ENCODE measurements at places on chromosomes 3 and 15. TPM values are rescaled to one million over a fixed set of nuclear protein-coding genes. Genes with fewer than 3 reads are reported as not detected.

- DNase-seq, result no peak
Observed at GRCh38 chr15:48563934-48564333, 81.6 kb downstream of the FBN1 start.

DNA sequence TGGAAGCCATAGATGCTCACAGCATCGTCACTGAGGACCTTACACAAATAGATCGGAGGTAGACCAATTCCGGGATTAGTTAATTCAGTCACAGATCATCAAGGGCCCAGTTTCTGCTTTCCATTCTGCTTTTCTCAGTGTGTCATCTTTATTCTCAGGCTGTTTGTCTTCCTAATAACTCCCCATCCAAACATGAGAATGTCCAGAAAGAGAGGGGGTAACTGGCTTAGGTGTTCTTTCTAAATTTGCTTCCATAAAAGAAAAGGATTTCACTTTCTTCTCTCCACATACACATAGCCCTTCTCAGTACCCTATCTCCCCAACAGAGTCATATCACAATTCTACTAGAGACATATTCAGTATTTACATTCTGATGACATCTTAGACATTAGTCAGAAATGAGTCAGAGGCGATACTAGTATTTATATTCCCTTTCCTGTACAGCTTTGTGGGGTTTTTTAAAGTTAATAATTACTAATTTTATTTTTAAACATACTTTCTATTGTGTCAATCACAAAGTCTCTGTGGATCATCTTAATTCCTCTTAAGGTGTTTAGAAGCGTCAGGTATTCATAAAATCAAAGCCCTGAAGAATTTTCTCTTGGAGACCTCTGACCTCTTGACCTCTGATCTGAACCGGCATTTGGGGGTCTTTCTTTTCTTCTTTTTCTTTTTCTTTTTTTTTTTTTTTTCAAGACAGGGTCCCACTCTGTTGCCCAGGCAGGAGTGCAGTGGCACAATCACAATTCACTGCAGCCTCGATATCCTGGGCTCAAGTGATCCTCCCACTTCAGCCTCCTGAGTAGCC lies 24.3 kb upstream of the IL12A start:
- peak; percentile 62 for DNase-seq

DNA sequence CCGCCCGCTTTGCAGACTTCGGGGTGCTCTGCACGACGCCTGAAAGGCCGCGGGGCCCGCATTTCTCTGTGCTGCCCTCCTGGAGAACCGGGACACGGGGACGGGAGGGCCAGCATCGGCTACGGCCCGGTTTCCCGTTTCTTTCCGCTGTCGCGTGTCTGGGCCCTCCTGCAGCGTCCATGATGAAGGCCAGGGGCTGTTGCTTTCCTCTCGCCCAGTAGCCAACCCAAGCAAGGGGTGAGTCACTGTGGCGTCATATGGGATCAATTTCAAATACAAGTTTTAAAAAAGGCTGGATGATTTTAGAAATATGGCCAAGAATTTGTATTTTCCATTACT lies 435 bp downstream of the SLC35G2 start:
- DNase-seq, result peak; percentile 80

- DNase-seq, result no peak
Observed at GRCh38 chr3:194383276-194383940, 13.9 kb upstream of the LRRC15 start.

Gene PATL2
- 0.57 TPM for total RNA-seq

- DNase-seq, result no peak
Observed at GRCh38 chr3:179174316-179174715, 26.2 kb downstream of the PIK3CA start.

DNA sequence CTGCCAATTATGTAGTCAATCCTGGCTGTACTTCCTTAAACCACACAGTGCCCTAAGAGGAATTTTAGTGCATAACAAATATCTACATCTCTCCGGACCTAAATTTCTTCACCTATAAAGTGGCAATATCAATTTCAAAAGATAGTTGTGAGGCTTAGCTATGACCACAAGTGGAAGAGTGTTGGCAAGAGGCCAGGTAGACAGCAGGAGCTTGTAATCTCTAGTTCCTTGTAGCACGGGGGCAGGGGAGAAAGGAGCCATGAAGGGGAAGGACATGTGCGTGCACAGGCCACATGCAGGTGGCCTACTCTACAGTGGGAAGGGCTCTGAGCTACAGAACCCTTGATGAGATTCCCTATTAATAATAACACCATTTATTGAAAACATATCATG lies 269.7 kb downstream of the ABHD5 start:
- DNase-seq, result peak; percentile 28

Gene KBTBD12
- not detected for total RNA-seq

DNA sequence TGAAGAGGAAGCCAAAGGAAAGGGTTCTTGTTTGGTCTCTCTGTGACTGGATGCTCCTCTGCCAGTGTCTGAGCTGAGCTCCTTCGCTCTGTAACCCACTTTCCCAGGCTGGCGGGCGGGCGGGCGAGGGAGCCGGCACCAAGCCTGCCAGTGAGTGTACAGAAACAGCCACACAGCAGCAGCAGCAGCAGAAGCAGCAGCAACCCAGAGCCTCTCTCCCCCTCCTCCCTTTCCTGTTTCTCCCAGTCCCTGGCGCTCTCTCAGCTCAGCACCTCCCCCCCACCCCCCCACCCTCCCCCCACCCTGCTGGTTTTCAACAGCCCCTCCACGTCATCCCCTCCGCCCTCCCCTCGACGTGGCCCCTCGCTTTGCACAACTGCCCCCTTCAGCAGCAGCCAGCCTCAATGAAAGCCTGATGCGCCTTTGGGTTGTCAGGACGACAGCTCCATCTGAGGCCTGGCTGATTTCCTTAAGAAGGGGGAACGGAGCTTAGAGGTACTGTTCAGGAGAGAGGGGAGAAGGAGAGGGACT lies at the start of gene LSAMP:
Gene LSAMP (minus strand): TSS at position 177 of the 531 bp plus-strand sequence.
- DNase-seq, result no peak

- DNase-seq, result peak; percentile 17
Observed at GRCh38 chr3:147007736-147008245, 398.6 kb downstream of the ZIC4 start.

Gene CCR2
- not detected for total RNA-seq

- no peak for DNase-seq
Observed at GRCh38 chr3:108511490-108511889, 1.1 kb upstream of the MYH15 start.

Gene LRRN1
- total RNA-seq, result not detected

Gene MESP2
- total RNA-seq, result 0.45 TPM

Gene HERC2
- 37.1 TPM for total RNA-seq

GRCh38 chr3:134373271-134374104 lies 759 bp downstream of the AMOTL2 start:
- DNase-seq, result peak; percentile 91

DNA sequence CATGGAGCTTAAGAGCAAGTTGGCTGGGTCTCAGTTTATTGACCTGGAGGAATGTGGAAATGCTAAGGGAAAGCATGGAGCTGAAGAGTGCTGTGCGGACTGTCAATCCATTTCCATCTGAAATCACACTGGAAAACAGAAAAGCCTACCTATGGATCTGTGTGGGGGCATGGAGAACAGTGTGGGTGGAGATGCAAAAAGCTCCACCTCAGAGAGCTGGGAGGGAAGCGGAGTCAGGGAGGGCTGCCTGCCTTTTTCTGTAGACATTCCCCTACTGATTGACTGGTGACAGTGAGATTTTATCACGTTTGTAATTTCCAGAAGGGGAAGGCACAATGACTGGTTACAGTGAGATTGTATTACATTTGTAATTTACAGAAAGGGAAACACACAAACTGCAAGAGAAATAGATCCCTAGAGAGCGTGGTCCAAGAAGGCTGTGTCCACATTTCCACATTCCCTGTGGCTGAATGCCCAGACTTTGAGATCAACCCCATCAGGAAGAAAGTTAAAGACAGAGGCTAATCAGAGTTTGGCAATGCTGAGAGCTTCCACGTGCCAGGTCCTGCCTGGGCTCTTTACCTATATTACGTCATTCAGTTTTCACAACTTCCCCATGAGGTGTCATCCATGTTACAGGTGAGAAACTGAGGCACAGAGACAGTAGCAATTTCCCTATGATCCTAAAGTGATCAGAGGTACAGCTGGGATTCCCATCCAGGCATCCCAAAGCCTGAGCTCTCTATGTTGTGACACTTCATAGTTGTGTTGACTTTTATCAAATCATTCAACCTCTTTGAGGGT lies 67.7 kb upstream of the NSMCE3 start:
- DNase-seq, result peak; percentile 6

- peak; percentile 81 for DNase-seq
Observed at GRCh38 chr3:120144267-120144666, 50.0 kb upstream of the GSK3B start.

- DNase-seq, result no peak
Observed at GRCh38 chr3:184489268-184489841, 72.2 kb upstream of the EPHB3 start.

DNA sequence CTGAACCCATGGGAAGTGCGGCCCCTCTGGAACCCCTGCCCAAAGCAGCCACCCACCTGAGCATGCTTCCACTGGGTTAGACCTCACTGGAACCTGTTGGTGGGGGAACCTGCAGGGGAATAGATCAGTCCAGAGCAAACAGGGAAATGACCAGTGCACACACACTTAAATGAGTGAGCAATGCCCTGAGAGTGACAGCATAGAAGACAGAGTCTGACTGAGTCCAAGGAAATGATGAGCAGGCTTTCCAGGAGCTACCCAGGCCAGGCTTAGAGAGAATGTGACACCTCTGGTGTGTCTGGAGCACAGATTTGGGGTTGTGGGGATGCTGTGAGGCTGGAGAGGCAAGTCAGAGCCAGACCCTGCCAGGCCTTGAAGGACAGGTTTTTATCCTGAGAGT lies 28.5 kb downstream of the PLA1A start:
- no peak for DNase-seq

GRCh38 chr3:35651851-35652250 lies 12.5 kb downstream of the ARPP21 start:
- peak; percentile 80 for DNase-seq

GRCh38 chr3:59970376-59970775 lies 920.6 kb upstream of the CFAP20DC start:
- DNase-seq, result no peak

GRCh38 chr3:194130807-194131589 lies 5.0 kb upstream of the HES1 start:
- DNase-seq, result no peak

- no peak for DNase-seq
Observed at GRCh38 chr3:169269005-169269404, 394.5 kb downstream of the MECOM start.

DNA sequence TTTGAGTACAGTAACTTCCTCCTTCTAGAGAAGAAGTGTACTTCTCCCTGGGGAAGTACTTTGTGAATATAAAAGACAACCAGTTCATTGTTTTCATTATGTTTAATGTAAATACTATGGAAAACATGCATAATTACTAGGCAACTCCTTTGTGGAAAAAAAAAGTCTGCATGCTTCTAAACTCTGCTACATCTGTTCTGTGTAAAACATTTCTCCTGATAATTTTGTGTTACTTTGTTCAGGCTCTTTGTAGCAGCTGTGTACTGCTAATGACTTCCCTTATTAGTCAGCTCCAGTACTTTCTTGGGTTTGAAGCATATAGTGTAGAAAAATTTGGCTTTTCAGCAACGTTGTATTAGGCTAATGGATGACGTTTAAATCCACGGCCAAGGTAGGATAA lies 111.6 kb downstream of the FEZF2 start:
- no peak for DNase-seq

GRCh38 chr15:81372575-81372974 lies 1.4 kb downstream of the TMC3 start:
- no peak for DNase-seq

Gene FAM107A
- total RNA-seq, result not detected

DNA sequence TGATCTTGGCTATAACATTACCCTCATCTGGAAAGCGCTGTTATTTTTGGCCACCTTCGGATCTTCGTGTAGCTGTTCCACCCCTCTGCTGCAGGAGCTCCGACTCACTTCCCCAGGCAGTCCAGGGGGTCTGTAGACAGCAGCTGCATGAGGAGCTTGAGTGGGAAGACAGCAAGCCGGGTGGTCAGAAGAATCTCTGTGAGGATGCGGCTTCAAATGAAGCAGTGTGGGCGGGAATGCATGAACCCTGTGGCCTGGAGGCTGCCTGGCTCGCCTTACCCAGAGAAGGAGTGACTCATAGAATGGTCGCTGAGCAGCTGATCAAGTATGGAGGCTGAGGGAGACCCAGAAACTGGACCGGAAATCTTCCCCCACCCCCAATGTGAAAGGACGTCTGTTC lies 45.2 kb upstream of the NR2F2 start:
- DNase-seq, result peak; percentile 99

DNA sequence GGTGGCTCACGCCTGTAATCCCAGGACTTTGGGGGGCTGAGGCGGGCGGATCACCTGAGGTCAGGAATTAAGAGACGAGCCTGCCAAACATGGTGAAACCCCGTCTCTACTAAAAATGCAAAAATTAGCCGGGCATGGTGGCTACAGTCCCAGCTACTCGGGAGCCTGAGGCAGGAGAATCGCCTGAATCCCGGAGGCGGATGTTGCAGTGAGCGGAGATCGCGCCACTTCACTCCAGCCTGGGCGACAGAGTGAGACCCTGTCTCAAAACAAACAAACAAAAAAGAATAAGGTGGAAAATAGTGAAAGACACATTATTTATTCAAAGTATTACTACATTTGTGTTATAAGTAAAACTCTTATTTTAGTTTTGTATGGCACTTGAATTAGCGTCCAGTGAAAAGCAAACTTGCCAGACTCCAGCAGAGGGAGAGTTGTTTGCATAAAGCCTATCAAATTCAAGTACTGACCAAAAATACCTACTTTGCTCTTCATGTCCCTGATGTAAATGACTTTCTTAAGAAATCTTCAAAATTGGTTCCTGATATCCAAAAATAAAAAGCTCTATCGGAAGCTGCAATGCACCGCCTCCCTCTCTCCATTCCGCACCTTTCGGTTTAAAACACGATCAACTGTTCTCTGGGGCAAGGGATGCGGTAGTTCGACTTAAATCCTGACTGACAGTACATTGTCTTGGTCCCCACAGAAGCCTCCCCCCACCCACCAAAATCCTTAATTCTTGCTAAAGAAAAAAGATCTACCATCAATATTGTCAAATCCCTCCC lies 1.2 kb downstream of the TRPM7 start:
- DNase-seq, result no peak

DNA sequence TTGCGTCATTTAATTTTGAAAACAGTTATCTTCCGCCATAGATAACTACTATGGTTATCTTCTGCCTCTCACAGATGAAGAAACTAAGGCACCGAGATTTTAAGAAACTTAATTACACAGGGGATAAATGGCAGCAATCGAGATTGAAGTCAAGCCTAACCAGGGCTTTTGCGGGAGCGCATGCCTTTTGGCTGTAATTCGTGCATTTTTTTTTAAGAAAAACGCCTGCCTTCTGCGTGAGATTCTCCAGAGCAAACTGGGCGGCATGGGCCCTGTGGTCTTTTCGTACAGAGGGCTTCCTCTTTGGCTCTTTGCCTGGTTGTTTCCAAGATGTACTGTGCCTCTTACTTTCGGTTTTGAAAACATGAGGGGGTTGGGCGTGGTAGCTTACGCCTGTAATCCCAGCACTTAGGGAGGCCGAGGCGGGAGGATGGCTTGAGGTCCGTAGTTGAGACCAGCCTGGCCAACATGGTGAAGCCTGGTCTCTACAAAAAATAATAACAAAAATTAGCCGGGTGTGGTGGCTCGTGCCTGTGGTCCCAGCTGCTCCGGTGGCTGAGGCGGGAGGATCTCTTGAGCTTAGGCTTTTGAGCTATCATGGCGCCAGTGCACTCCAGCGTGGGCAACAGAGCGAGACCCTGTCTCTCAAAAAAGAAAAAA lies 1.2 kb downstream of the B2M start:
- DNase-seq, result peak; percentile 80

GRCh38 chr15:70584838-70585706 lies 178.3 kb downstream of the UACA start:
- no peak for DNase-seq

Measured in LHCN-M2 (cell line).